ENCODE measurements at places on chromosomes 16 and 17.

GRCh38 chr16:85619101-85619891 lies 6.2 kb downstream of the GSE1 start:
- DNase-seq: no peak

- no peak for DNase-seq
These were observed 332.8 kb downstream of the C16orf95 start for GRCh38 chr16:86984343-86984742.

DNA sequence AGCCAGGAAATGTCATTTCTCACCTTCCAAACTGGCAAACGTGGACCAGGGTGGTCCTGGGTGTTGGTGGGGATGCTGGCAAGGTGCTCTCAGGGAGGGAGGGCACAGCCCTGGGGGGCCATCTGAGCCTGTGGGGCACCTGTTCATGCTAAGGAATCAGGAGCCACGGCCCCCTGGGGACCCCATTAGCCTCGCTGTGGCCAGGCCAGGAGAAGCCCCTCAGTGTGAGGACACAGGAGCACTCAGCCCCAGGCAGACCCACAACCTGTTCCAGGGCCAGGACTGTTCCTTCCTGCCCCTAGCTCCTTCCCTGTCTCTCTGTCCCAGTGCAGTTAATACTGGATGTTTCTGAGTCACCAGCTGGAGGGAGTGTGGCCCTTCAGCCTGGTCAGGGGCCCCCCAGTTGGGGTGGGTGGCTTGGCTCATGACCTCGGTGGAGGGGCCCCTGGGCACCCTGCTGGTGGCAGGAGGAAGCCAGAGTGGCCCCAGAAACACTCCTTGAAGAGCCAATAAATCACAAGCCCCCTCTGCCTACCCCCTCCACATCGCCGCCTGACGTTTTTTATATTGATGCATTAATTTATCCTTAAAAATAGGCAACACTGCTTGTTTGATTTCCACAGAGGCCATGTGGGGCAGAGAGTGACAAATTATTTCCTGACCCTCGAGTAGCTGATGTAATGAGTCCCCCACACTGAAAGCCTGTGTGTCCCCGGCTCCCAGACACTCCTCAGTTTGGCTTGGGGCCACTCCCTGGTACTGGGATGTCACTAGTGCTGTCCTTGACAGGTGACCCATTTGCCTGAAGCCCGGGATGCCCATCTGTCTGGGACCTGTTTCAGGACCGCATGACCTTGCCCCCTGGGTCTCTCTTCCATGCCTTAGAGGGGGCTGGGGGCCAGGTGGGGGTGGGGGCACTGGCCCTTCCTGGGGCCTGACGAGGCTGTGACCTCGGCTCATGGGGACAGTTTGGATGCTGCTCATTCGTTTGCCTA lies 22.3 kb downstream of the ACTG1 start:
- DNase-seq: no peak

- no peak for DNase-seq
These were observed 1.5 kb downstream of the SDR42E2 start for GRCh38 chr16:22163806-22164205.

GRCh38 chr17:48162306-48162934 lies 54.9 kb downstream of the SNX11 start:
- DNase-seq: no peak

DNA sequence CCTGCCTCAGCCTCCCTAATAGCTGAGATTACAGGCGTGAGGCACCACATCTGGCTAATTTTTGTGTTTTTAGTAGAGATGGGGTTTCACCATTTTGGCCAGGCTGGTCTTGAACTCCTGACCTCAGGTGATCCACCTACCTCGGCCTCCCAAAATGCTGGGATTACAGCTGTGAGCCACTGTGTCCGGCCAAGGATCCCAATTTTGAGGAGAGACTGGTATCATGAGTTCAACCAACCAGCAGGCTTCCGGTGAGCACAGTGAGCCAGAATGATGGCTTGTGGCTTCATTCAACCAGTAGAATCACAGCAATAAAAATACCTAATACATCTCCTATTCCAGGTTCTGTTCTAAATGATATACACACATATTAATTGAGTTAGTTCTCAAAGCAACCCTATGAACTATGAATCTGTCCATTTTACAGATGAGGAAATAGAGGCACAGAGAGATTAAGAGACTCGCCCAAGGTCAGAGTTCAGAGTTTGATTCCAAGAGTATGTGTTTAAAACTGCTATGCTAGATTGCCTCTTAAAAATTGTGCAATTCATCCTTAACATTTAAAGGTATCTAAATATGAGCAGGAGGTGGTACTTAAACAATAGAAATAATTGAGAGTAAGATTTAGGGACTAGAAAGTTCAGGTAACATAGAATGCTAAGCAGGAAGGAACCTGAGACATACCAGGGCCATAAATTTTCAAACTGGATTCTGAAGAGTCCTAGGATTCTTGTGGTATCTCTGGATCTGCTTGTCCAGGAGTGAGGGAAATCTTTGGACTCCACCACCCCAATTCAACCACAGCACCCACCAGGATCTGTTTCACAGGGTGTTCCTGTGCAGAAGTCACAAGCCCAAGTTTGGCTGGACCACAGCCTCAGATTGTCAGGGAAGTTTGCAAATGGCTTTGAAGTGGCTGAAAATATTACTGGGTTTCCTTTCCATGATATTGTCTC lies 25.1 kb downstream of the CCDC42 start:
- DNase-seq: no peak

- no peak for DNase-seq
These were observed 22.9 kb downstream of the PRCD start for GRCh38 chr17:76562734-76563148.

Measured in dorsolateral prefrontal cortex (tissue), 122 donors.